Uterus (tissue), 4 donors: ENCODE measurements at places on chromosomes 3 and 15. TPM values are rescaled to one million over a fixed set of nuclear protein-coding genes. Genes with fewer than 3 reads are reported as not detected.

Gene CKMT1B
- total RNA-seq, result 0.90 TPM

DNA sequence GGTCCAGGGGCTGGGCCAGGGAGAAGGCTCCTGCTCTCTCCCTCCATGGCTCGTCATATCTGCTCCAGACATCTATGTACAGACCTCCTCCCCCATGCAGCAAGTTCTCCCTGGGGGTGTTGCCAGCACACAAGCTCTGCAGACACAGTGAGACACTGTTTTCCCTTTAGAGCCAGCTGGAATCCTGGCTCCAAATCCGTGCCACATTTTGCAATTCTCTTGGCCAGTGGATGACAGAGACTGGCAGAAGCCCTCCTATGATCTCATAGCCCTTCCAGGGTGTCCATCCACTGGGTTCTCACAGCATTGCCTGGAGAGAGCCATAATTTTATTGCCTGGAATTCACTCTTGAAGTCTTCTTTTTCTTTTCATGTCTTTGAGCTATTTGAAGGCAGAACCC, 203.9 kb downstream of the TLE3 start:
- no peak overlapping the region for H3K4me3 ChIP-seq
- H3K4me1 ChIP-seq, result no peaks in the 10 kb centered on the region
- H3K27me3 ChIP-seq, result no peaks in the 10 kb centered on the region
- H3K27ac ChIP-seq, result no peak overlapping the region

DNA sequence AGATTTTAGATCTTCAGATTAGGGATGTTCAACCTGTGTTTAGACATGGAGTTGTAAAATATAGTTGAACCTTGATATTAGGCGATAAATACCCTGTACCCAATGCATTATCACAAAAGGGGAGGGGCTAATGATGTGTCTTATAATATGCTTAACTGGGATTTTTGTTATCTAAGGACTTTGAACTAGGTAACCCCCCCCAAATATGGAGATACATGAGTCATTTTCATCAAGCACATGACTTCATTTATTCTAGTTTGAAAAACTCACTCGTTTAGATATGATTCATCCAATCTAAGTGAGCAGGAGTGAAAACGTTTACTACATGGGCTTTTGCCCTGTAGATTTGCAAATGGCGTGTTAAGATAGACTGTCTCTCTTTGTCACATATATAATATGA, 212.4 kb downstream of the IL5RA start:
- no peak overlapping the region for H3K27ac ChIP-seq
- no peaks in the 10 kb centered on the region for H3K36me3 ChIP-seq
- no peak overlapping the region for H3K4me3 ChIP-seq

DNA sequence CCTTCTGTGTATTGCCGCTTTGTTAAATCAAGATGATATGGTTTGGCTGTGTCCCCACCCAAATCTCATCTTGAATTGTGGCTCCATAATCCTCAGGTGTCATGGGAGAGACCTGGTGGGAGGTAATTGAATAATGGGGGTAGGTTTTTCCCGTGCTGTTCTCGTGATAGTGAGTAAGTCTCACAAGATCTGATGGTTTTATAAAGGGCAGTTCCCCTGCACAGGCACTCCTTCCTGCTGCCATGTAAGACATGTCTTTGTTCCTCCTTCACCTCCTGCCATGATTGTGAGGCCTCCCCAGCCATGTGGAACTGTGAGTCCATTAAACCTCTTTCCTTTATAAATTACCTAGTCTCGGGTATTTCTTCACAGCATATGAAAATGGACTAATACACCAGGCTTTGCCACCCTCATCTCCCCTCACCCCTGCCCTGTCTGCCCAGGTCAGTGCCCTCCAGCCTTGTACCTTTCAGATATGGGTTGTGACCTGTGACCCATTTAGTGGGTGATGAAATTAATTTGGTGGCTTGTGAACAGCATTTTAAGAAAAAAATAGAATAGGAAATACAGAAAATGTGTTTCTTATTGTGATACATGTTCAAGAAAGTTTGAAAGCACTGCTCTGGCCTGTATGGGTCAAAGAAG, 56.1 kb upstream of the MCF2L2 start:
- H3K27ac ChIP-seq, result no peak overlapping the region
- no peaks in the 10 kb centered on the region for H3K27me3 ChIP-seq
- no peak overlapping the region for H3K4me3 ChIP-seq
- H3K4me1 ChIP-seq, result no peaks in the 10 kb centered on the region
- DNase-seq, result no peak

Gene RYK
- 140 TPM for total RNA-seq

DNA sequence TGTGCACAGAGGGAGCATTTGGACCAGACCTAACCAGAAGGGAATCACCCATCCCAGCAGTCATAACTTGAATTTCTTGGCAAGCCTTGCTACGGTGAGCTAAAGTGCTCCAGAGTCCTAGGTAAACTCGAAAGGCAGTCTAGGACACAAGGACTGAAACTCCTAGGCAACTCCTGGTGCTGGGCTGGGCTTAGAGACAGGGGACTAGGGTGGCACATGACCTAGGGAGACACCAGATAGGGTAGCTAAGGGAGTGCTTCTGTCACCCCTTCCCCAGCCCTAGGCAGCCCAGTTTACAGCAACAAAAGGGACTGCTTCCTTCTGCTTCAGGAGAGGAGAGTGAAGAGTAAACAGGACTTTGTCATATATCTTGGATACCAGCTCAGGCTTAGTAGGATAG, 256.4 kb upstream of the ARHGEF26 start:
- DNase-seq, result no peak
- no peak overlapping the region for H3K27ac ChIP-seq
- H3K4me1 ChIP-seq, result no peaks in the 10 kb centered on the region
- no peak overlapping the region for H3K4me3 ChIP-seq
- H3K36me3 ChIP-seq, result no peaks in the 10 kb centered on the region
- H3K27me3 ChIP-seq, result no peaks in the 10 kb centered on the region

Gene CCDC33
- 1.5 TPM for total RNA-seq

GRCh38 chr3:117168896-117169295, 459.3 kb downstream of the TUSC7 start:
- no peaks in the 10 kb centered on the region for H3K27me3 ChIP-seq
- no peak overlapping the region for H3K27ac ChIP-seq
- H3K36me3 ChIP-seq, result no peaks in the 10 kb centered on the region
- no peaks in the 10 kb centered on the region for H3K4me1 ChIP-seq
- DNase-seq, result no peak
- H3K4me3 ChIP-seq, result no peak overlapping the region

DNA sequence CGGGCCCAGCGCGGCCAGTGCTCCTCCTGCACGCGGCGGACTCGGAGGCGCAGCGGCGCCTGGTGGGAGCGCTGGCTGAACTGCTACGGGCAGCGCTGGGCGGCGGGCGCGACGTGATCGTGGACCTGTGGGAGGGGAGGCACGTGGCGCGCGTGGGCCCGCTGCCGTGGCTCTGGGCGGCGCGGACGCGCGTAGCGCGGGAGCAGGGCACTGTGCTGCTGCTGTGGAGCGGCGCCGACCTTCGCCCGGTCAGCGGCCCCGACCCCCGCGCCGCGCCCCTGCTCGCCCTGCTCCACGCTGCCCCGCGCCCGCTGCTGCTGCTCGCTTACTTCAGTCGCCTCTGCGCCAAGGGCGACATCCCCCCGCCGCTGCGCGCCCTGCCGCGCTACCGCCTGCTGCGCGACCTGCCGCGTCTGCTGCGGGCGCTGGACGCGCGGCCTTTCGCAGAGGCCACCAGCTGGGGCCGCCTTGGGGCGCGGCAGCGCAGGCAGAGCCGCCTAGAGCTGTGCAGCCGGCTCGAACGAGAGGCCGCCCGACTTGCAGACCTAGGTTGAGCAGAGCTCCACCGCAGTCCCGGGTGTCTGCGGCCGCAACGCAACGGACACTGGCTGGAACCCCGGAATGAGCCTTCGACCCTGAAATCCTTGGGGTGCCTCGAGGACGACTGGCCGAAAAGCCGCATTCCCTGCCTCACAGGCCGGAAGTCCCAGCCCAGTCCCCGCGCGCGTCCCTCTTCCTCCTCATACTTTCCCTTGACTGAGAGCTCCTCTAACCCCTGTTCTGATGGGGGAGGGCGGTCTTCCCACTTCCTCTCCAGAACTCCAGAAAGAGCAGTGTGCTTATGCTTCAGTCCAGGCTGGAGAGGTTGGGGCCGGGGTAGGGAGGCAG, 1.4 kb upstream of the IL17RC start:
- H3K4me3 ChIP-seq, result peak overlapping the region; percentile 85
- H3K27me3 ChIP-seq, result no peaks in the 10 kb centered on the region
- H3K36me3 ChIP-seq, result no peaks in the 10 kb centered on the region
- DNase-seq, result peak; percentile 81

DNA sequence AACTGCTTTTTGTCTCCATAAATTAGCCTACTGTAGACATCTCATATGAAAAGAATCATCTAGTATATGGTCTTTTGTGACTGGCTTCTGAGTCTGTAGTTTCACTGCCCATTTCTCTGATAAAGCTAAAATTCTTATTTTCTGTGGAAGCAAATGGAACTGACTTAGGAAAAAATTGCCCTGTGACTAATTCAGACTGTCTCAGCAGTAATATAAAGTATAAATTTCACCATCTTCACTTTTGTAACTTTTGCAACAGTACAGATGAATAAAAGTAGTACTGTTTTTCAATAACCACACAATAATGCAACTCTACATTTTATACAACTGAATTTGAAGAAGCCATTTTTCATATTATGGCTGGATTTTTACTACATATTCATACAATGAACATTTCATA, 104.1 kb downstream of the TBC1D5 start:
- no peaks in the 10 kb centered on the region for H3K27me3 ChIP-seq
- no peaks in the 10 kb centered on the region for H3K36me3 ChIP-seq
- no peak overlapping the region for H3K27ac ChIP-seq
- DNase-seq, result no peak

DNA sequence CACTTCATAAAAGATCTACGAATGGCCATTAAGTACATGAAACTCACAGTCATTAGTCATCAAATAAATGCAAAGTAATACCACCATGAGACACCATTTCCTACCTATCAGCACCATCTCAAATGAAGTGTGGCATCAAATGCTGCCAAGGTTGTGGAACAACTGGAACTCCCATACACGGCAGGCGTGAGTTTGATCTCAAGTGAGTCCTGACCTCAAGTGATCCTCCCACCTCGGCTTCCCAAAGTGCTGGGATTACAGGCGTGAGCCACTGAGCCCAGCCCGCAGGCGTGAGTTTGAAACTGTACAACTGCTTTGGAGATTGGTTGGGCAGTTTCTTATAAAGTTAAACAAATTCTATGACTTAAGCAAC, 28.8 kb upstream of the HDAC11 start:
- H3K4me3 ChIP-seq, result peak overlapping the region; percentile 51
- H3K4me1 ChIP-seq, result no peaks in the 10 kb centered on the region
- no peaks in the 10 kb centered on the region for H3K36me3 ChIP-seq
- H3K27ac ChIP-seq, result peak overlapping the region; percentile 95

DNA sequence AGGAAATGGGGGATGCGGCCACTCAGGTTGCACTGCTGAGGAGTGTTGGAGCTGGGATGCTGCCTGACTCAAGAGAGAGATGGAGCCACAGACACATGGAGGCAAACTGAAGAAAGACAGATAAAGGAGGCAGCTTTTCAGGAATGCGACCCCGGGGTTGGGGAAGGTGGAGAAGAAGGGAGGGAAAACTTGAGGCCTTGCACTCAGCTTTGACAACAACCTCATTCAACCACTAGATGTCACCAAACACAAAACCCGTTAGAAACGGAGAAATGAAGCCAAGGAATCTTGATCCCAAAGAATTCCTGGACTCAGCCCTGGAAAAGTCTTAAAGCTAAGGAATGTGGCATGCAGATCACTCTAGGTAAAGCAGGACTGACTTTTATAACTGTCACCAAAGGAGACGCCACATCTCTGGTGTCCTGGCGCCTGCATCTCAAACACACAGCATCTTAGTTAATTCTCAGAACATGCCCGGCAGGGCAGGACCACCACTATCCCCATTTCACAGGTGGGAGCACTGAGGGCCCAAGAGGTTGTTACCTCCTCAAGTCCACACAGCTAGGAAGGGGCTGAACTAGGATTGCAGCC, 59.6 kb upstream of the LMCD1 start:
- no peaks in the 10 kb centered on the region for H3K36me3 ChIP-seq
- no peak overlapping the region for H3K27ac ChIP-seq
- no peaks in the 10 kb centered on the region for H3K4me1 ChIP-seq
- DNase-seq, result no peak

Gene RTP3
- not detected for total RNA-seq

DNA sequence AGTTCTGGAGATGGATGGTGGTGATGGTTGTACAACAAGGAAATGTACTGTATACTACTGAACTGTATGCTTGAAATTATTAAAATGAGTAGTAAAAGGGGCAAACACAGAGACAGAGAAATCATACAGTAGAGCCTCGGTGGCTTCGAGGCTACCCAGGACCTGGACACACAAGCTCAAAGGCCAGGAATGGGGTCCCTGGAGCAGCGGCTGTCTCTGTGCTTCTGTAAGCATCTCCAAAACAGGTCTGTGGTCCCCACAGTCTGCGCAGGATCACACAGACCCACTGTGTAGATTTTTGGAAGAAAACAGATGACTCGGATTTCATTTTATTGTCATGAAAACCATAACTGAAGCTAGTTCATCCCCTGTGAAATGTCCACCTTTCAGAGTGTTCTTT, 39.7 kb downstream of the PGPEP1L start:
- DNase-seq, result no peak
- H3K27ac ChIP-seq, result no peak overlapping the region
- no peaks in the 10 kb centered on the region for H3K27me3 ChIP-seq

Gene ARGFX
- total RNA-seq, result not detected

DNA sequence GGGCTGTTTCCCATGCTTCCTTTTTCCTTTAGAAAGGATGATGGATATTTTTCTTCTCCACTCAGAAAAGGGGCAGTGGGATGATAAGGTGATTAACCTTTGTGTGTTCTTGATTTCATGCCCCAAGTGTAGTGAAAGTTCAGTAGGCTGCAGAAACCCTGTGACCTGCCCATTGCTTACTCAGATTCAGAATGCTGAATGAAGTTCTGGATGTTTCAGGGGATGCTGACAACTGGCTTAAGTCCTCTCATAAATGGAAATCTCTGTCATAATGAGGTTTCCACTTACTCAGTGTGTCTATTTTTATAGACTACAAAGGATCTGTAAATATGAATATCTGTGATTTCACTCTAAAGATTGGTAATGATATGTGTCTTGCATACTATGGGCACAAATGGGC, 471.3 kb upstream of the TPRG1 start:
- H3K27ac ChIP-seq, result no peak overlapping the region
- H3K4me3 ChIP-seq, result no peak overlapping the region
- H3K4me1 ChIP-seq, result no peaks in the 10 kb centered on the region
- no peaks in the 10 kb centered on the region for H3K36me3 ChIP-seq
- DNase-seq, result no peak
- no peaks in the 10 kb centered on the region for H3K27me3 ChIP-seq

GRCh38 chr3:12235691-12236090, 53.2 kb upstream of the PPARG start:
- no peaks in the 10 kb centered on the region for H3K27me3 ChIP-seq
- no peaks in the 10 kb centered on the region for H3K4me1 ChIP-seq
- H3K4me3 ChIP-seq, result peak overlapping the region; percentile 4
- no peak for DNase-seq
- no peak overlapping the region for H3K27ac ChIP-seq
- no peaks in the 10 kb centered on the region for H3K36me3 ChIP-seq
